Cardiac muscle cell (in vitro differentiated cells and primary cell): ENCODE measurements at places on chromosomes 3 and 15. TPM values are rescaled to one million over a fixed set of nuclear protein-coding genes. Genes with fewer than 3 reads are reported as not detected.

GRCh38 chr3:32442766-32443165 lies 51.1 kb downstream of the CMTM7 start:
- DNase-seq, result no peak

- DNase-seq, result peak; percentile 79
Measured at GRCh38 chr15:29139540-29140459, 129.8 kb downstream of the NSMCE3 start.

- no peak for DNase-seq
Measured at GRCh38 chr3:19931180-19931692, 2.8 kb downstream of the EFHB start.

- DNase-seq, result no peak
Measured at GRCh38 chr3:2041931-2042330, 56.7 kb upstream of the CNTN4 start.

DNA sequence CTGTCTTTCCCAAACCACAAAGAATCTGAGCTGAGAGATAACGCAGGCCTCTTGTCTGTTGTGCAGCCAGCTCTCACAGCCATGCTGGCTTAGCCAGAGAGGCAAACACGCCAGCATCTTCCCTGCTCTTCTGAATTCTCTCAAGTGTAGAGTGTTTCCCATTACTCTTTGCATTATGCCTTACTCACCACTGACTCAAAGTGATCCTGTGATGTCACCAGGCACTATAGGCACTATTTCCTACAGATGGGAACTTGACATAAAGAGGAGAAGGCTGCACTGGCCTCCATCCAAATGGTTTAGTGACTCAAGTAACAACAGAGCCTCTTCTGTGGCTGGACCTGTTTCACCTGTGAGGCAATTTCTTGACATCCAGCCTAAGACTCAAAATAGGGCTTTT lies 44.4 kb downstream of the PDZRN3 start:
- no peak for DNase-seq

DNA sequence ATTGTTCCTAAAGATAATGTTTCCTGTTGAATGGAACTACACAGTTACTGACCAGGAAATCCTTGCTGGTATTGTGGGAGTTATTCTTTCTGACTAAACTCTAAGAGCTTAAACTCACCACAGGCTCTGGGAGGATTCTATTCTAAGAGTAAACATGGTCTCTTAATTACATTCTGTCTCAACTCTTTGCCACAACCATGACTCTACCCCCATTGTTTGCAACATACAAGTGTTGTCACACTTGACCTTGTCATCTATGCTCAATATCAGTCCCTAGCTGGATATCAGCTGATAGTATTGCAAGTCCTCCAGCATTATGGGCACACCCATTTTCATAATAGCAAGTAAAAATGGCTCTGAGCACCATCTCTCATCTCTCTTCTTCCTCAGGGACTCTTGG lies 29.6 kb upstream of the SECISBP2L start:
- no peak for DNase-seq

DNA sequence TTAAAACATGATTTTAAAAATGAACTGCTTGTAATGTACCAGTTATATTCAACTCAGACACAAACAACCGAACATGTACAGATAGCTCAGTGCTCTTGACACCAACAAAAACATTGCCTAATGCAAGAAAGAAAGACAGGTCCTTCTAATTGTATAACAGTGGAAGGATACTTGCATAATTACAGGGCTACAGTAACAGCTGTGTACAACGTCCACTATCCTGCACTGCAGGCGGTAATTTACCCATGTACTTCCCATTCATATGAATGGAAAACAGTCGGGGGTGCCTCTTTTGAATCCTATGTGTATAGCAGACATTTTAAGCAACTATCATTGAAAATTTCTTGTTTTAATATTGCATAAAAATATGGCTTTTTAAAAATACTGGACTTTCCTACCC lies 41.1 kb upstream of the PLSCR5 start:
- no peak for DNase-seq

The PATL2 gene
- 0.33 TPM in 1 of 2 replicates, not detected in the other for total RNA-seq

The PLSCR2 gene
- not detected in 2 replicates for total RNA-seq

The ZNF662 gene
- total RNA-seq, result 0.14 and 0.21 TPM in 2 replicates

The AP2M1 gene
- 399 and 408 TPM in 2 replicates for total RNA-seq
